ENCODE measurements at places on chromosomes 6 and 20.
A peak's percentile ranks its signal among the peaks of the same experiment; 100 is the strongest.

GRCh38 chr6:122956376-122956775, 39.7 kb upstream of the CLVS2 start:
- DNase-seq, result no peak

DNA sequence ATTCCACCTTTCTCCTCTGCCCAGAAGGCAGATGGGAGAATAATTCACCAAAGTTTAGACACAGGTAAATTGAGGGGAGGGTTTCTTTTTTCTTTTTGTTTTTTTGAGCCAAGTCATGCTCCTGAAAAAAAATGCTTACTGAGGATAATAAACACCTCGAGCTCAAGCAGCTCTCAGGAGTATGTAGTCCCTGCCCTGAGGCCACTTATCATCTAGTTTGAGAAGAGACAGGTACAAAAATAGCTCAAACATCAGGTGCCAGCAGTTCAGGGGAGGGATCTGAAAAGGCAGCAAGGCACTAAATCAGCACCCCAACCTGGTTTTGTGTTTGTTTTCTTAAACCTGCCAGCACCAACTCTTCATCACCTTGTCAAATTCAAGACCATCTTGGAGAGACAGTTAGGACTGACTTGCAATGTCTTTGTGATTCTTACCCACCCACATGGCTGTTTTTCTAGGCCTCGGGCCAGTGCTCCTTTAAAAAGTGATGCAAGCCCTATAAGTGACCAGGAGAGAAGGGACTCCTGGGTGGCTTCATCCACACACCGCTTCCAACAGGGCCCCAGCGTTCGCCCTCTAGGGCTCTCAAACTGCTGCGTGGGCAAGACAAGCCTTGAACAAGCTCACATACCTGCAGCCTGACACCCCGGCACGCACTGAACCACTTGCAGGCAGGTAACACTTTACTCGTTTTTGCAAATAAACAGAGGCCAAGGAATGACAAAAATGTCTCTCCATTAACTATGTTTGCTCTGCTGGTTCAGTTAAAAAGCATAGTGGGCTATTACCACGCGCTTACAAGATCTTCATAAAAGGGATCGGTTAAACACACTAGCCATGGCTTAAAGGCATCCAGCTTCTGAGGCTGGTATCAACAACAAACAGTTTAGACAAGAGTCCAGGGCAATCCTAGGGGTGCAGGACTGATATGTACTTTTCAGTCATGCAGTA, 13.9 kb downstream of the JAG1 start:
- no peak for DNase-seq

GRCh38 chr6:150372051-150372450, 3.2 kb downstream of the IYD start:
- no peak for DNase-seq

- DNase-seq, result no peak
These were observed 24.9 kb downstream of the BLTP3A start for GRCh38 chr6:34816635-34817301.

GRCh38 chr6:125050663-125051318, 88.6 kb downstream of the RNF217 start:
- peak; percentile 4 for DNase-seq

Data from HuH-7 (cell line).